Jurkat, Clone E6-1 (cell line): ENCODE measurements at places on chromosomes 4 and X.

DNA sequence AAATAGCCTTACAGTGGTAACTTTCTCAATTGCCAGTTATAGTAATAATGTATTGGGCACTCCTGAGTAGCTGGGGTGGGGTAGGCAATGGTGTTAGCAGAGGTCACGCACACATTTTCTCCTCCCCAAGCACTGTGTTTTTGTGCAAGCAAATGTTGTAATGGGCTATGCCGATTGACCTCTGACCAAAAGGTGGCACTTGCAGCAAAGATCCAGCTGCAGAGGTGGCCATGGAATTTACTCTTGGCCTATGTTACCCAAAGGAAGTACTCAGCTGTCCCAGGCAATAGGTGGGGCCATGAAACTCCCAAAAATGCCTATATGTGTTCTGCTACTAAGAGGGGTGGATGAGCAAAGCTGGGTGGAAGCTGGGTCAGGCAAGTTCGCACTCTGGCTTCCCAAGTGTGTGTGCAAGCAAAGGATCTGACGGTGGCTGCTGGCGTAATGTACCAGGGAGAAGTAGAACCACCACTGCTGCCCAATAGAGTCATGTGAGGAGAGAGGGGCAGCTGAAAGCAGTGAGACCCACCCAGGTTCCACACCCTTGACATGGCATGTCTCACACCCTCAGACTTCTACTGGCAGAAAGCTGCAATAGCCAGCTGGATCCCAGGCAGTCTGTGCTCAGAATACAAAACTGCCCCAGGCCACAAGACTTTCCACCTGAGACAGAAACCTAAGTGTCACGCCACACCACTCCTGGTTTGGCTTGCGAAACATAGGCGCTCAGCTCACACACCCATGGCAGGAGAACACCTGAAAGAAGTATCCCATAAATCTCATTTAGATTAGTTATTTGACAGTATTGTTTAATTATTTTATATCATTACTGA lies 353.3 kb upstream of the EMCN start:
- no peak for DNase-seq

GRCh38 chrX:108304210-108304609 lies 134.0 kb downstream of the COL4A6 start:
- peak; percentile 5 for DNase-seq

DNA sequence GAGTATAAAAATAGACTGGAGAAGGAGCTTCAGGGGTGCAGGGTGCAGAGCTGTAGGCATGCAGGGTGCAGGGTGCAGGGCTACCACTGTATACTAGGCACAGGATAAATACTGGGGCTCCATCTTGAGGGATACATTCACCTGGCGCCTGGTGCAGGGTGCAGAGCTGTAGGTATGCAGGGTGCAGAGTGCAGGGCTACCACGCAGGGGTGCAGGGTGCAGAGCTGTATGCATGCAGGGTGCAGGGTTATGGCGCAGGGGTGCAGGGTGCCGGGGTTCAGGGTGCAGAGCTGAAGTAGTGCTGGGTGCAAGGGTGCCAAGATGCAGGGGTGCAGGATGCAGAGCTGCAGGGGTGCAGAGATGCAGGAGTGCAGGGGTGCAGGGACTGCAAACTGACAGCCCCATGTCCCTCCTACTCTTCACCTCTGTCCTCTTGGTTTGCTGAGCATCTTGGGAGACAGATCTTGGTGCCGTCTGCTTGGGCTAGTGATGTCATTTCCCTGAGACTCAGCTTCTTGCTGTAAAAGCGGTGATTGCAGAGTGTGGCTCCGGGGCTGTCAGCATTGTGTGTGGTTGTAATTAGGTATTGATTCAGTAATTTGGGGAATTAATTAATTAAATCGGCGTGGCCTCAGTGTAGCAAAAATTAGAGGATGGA lies 91.2 kb downstream of the ADRA2C start:
- no peak for DNase-seq

DNA sequence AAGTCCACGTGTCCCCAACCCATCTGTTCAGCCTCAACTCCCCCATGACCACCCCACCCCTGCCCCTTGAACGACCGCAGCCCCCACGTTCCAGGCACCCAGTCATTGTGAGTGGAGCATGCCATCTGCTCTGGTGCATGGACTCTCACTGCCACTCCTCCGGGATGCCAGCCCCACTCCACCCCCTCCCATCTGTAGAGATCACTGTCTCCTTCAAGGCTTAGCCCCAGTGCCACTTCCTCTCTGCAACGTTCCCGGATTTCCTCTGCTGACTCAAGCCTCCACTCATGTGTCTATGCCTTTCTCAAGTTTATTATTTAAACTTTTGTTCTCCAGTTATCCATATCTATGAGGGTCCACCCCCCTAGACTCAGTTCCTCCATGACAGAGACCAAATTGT lies 54.0 kb downstream of the MAML3 start:
- DNase-seq = peak; percentile 78

GRCh38 chrX:136880003-136880451 lies 498 bp downstream of the RBMX start:
- DNase-seq = no peak

DNA sequence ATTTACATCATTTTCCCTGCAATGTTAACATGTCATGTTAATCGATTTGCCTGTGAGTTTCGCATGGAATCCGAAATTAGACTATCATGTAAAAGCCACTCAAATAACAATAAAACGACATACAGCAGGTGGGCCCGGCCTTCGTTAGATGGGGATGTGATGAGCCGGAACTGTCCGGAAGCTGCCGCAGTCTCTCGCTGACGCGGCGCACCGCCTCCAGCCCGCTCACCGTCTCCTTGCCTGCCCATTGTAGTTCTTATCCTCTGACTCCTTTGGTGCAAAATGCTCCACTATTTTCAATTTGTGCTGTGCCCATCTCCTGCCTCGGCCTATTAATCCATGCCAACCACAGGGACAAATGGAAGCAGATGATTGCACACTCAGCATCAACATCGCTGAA lies 877.5 kb upstream of the TENM3 start:
- no peak for DNase-seq

GRCh38 chrX:40262157-40263013 lies 164.6 kb upstream of the BCOR start:
- DNase-seq = no peak

- peak; percentile 52 for DNase-seq
Observed at GRCh38 chrX:120380699-120381098, 18.8 kb downstream of the ATP1B4 start.

GRCh38 chr4:139815778-139816601 lies 150.4 kb downstream of the MGST2 start:
- no peak for DNase-seq

GRCh38 chr4:54189140-54189539 lies 40.0 kb upstream of the PDGFRA start:
- DNase-seq = no peak

GRCh38 chr4:25817059-25817681 lies 45.6 kb downstream of the SEL1L3 start:
- no peak for DNase-seq

DNA sequence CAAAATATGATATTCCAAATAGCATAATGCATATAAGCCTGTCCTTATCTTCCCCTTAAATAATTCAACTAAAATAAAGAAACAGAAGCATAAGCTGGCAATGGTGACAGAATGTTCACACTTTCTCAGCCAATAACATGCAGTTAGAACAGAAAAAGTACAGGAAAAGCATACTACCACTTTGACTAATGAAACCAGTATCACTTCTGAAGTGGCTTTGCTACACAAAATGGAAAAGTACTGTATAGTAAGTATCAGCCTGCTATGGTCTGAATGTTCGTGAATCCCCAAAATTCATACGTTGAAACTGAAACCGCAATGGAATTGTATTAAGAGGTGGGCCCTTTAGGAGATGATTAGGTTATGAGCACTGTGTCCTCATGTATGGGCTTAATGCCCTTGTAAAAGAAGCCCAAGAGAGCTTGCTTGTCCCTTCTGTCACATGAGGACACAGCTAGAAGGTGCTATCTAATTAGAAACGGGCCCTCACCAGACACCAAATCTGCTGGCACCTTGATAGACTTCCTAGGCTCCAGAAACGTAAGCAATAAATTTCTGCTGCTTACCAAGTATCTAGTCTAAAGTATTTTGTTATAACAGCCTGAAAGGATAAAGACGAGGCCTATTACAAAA lies 102.6 kb downstream of the PRDM5 start:
- no peak for DNase-seq

- DNase-seq = no peak
Observed at GRCh38 chr4:153166716-153167501, 37.3 kb upstream of the TRIM2 start.

- no peak for DNase-seq
Observed at GRCh38 chrX:617891-618290, 12.7 kb upstream of the SHOX start.

DNA sequence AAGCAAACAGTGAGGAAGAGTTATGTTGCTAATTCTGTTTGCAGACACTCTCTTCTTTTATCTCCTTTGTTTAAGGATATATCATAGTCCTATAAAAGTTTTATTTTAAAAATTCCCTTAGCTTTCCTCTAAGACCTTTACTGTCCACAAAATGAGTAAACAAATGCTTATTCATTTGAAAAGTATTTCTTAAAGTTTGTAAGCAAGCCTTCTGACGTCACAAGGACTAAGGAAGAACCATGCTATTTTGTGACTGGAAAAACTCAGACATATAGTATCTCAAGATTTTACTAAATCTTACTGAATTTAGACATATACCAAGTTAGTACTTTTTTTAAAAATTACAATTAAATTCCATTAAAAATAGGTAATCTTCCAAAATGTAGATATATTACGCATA lies 5.2 kb upstream of the RBMXL3 start:
- no peak for DNase-seq

DNA sequence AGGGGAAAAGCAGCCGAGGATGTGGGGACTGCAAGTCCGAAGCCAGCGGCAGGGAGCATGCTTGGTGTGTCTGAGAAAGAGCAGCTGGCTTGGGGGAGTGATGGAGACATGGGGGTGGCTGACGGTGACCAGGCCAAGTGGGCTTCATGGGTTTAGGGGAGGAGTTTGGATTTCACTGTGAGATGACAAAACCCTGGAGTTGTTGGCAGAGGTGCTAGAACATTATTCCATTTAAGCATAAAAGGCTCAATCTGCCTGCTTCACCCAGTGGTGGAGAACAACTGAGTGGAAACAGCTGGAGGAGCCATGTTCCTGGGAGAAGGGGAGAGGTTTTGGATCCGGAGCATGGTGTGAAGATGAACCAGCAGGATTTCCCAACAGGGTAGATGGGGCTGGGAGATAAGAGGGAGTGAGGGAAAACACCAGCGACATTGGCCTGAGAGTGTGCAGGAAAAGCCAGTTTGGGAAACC lies 318.0 kb upstream of the TAPT1 start:
- no peak for DNase-seq

DNA sequence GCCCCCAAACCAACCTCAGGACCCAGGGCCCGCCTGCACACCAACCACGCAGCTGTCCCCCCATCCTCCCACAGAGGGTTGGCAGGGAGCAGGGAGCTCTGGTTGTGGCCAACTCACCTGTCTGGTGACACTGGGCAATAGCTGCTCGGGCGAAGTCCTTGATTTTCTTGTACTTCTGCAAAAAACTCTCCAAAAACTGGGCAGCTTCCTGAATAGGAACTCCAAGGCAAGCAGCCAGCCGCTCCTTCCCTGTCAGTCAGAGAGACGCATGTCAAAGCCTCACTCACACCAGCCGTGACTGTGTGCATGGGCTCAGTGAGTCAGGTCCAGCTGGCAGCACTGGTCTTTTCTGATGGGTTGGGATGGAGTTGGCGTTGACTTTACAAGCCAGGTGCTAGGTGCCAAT lies 26.4 kb downstream of the NAT8L start:
- no peak for DNase-seq

GRCh38 chrX:16638533-16638932 lies 11.4 kb upstream of the S100G start:
- no peak for DNase-seq

DNA sequence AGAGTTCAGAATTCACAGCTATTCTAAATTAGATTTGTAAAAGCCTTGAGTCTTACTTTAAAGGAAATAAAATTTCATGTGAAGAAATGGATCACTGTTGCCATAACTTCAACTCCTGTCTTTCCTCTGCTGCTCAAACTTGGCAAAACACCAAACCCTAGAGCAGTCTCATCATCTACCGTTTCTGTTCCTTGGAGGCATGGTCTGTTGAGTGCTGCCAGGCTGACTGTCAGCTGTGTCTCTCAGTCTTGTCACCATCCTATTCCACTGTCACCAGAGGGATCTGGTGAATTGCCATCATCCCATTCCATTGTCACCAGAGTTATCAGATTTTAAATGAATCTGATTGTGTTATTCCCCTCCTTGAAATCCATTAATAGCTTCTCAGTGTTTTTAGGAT lies 55.6 kb downstream of the STIM2 start:
- DNase-seq = peak; percentile 14

- no peak for DNase-seq
Observed at GRCh38 chrX:43976205-43976604, 3.0 kb upstream of the NDP start.

- DNase-seq = peak; percentile 14
Observed at GRCh38 chr4:25993395-25994185, 79.6 kb downstream of the SMIM20 start.

DNA sequence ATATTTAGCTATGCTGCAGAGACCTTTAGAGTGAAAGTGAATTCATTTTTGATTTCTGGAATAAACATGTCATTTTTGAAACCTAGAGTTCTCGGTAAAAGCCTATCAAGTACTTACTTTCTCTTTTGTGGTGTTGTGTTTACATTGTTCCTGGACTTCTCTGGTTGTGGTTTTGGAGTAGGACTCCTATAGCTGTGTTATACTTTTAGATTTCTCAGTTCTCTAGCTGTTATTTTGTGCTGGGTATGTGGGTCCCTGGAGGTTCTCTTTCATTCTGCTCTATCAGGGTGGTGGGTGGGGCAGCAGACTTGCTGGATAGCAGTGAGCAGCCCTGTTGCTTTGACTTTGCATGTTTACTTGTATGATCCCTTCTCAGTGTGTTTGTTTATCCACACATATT lies 25.6 kb upstream of the MSMO1 start:
- no peak for DNase-seq

DNA sequence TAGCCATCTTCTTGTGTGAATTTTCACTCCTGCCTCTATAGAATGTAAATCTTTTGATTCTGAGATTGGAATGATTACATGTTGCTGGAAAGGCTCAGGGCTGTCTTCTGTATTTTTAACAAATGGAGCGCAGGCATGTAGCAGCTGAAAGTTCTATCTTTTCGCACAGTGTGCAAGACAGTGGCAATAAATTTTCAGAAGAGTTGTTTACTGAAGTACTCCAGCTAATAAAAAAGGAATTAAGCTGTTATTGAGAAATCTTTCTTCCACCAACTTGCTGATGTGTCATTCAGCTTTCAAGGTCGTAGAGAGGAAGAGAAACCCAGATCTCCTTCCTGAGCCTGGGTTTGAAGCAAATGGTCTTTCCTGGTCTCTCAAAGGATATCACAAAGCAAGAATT lies 122.0 kb upstream of the PUDP start:
- no peak for DNase-seq

GRCh38 chr4:20271950-20272349 lies 20.2 kb downstream of the SLIT2 start:
- no peak for DNase-seq
